ENCODE measurements at places on chromosomes 2 and 18. TPM values are rescaled to one million over a fixed set of nuclear protein-coding genes. Genes with fewer than 3 reads are reported as not detected.

LRRC30 gene
- not detected for total RNA-seq

HSPE1 gene
- 13.3 TPM for total RNA-seq

IL1R1 gene
- 8.1 TPM for total RNA-seq

DNA sequence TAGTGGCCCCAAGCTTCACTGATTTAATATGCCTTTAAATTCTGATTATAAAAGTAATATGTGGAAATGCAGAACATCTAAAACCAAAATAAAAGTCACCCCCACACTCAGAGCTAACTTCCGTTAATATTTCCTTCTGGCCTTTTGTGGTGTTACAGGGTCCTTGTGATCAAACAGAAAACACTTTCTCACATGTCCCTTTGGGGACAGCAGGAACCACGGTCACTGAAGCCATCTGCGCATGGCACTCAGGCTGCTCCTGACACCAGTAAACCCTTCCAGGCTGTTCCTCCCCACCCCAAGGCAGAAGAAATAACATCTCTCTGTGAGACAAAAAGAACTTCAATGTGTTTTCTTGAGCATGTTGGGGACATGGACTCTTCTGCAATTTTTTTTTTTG, 25.1 kb upstream of the GPR17 start:
- H3K4me3 ChIP-seq = no peak overlapping the region
- no peaks in the 10 kb centered on the region for H3K27me3 ChIP-seq
- H3K4me1 ChIP-seq = peaks cover 5% of the 10 kb centered on the region
- no peak overlapping the region for H3K27ac ChIP-seq

- H3K36me3 ChIP-seq = no peaks in the 10 kb centered on the region
- H3K27ac ChIP-seq = no peak overlapping the region
- H3K4me1 ChIP-seq = no peaks in the 10 kb centered on the region
- DNase-seq = no peak
These were observed 4.7 kb upstream of the HOXD10 start for GRCh38 chr2:176111846-176112374.

DNA sequence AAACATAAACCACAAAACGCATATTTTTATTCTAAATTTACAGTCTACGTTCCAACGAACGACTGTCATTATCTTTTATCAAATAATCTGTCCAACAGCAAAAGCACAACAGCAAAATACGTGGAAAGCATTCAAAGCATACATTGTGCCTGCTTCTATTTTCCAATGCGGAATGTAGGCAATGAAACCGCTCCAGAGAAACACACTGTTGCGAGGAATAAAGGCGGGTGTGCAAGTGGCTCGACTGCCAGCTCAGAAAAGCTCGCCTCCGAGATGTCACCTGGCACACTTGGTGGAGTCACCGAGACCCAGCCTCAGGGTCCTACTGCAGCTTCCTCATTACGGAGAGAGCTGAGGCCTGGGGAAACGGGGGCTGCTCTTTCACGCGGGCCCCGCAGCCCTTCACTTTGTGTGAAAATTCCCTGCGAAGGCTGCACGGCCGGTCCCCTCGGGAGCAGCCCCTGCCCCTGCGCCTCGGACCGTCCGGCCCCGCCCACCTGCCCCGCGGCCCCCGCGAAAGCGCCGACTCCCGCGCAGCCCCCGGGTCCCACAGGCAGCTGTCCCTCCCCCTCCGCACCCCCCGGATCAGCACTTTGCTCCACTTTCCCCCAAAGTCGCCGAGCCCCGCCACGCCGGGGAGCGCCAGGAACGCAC, 752 bp downstream of the MGAT4A start:
- DNase-seq = no peak
- peaks cover 2% of the 10 kb centered on the region for H3K4me1 ChIP-seq
- no peak overlapping the region for H3K27ac ChIP-seq

GRCh38 chr18:55256226-55256928, 297.1 kb upstream of the CCDC68 start:
- DNase-seq = no peak
- H3K27me3 ChIP-seq = no peaks in the 10 kb centered on the region
- no peak overlapping the region for H3K4me3 ChIP-seq
- H3K27ac ChIP-seq = no peak overlapping the region
- H3K36me3 ChIP-seq = peaks cover 28% of the 10 kb centered on the region

GRCh38 chr2:27715318-27716210, 51.9 kb downstream of the SLC4A1AP start:
- H3K4me3 ChIP-seq = peak overlapping the region; percentile 50
- peaks cover 9% of the 10 kb centered on the region for H3K4me1 ChIP-seq
- no peaks in the 10 kb centered on the region for H3K27me3 ChIP-seq
- peak; percentile 69 for DNase-seq
- H3K36me3 ChIP-seq = no peaks in the 10 kb centered on the region
- peak overlapping the region; percentile 45 for H3K27ac ChIP-seq

- H3K27me3 ChIP-seq = no peaks in the 10 kb centered on the region
- peaks cover 2% of the 10 kb centered on the region for H3K4me1 ChIP-seq
- DNase-seq = no peak
- no peak overlapping the region for H3K4me3 ChIP-seq
- peaks cover 24% of the 10 kb centered on the region for H3K36me3 ChIP-seq
- no peak overlapping the region for H3K27ac ChIP-seq
These were observed 158.3 kb upstream of the WDSUB1 start for GRCh38 chr2:159444754-159445153.

Measured in IMR-90 (cell line).